Activated CD4-positive, alpha-beta memory T cell treated with anti-CD3 and anti-CD28 coated beads for 36 hours (primary cell): ENCODE measurements at places on chromosomes 11 and 22.

- no peak for DNase-seq
These were observed 6.0 kb downstream of the HOATZ start for GRCh38 chr11:111520560-111520959.

GRCh38 chr11:45423475-45424120 is 137.5 kb upstream of the SYT13 start:
- no peak for DNase-seq

GRCh38 chr22:47377926-47378560 is 615.6 kb downstream of the TBC1D22A start:
- DNase-seq = no peak

GRCh38 chr11:19929655-19930054 is 217.0 kb downstream of the NAV2 start:
- DNase-seq = no peak

DNA sequence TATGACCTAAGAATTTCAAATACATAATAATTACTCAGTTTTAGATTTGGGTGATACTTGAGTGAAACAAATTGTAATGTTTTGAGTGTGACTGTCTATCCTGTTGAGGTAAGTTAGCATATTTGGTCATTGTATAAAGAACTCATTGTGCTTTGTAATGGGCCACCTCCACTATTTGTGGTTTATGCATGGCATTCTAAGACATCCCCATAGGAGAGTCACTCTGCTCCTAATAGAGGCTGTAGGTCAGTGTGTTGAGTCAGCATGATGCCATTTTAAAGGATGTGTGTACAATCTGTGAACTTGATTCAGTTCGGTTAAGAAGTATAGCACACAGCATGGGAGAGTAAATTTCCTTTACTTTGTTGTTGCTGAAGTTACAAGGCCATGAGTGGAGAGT is 1112.4 kb downstream of the JRKL start:
- DNase-seq = no peak

GRCh38 chr11:46537121-46537520 is 56.7 kb downstream of the AMBRA1 start:
- no peak for DNase-seq

GRCh38 chr22:45908961-45909360 is 68.0 kb downstream of the WNT7B start:
- DNase-seq = no peak

DNA sequence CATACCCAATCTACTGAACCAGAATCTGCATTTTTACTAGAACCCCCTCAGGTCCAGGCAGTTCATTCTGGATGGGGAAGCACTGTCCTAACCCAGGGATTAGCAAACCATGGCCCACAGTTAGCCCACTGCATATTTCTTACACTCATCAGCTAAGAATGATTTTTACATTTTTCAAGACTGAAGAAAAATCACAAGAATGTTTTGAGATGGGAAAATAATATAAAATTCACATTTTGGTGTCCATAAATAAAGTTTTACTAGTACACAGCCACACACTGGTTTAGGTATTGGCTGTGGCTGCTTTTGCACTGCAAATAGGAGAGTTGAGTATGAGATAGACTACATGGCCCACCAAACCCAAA is 59.4 kb downstream of the PPFIBP2 start:
- no peak for DNase-seq

DNA sequence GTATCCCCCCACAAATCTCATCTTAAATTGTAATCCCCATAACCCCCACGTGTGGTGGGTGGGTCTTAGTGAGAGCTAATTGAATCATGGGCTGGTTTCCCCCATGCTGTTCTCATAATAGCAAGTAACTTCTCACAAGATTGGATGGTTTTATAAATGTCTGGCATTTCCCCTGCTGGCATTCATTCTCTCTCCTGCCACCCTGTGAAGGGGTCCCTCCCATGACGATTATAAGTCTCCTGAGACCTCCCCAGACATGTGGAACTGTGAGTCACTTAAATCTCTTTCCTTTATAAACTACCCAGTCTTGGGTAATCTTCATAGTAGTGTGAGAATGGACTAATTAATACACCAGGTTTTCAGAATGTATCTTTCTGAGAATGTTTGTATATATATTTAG is 1159.4 kb downstream of the FAM181B start:
- DNase-seq = no peak

DNA sequence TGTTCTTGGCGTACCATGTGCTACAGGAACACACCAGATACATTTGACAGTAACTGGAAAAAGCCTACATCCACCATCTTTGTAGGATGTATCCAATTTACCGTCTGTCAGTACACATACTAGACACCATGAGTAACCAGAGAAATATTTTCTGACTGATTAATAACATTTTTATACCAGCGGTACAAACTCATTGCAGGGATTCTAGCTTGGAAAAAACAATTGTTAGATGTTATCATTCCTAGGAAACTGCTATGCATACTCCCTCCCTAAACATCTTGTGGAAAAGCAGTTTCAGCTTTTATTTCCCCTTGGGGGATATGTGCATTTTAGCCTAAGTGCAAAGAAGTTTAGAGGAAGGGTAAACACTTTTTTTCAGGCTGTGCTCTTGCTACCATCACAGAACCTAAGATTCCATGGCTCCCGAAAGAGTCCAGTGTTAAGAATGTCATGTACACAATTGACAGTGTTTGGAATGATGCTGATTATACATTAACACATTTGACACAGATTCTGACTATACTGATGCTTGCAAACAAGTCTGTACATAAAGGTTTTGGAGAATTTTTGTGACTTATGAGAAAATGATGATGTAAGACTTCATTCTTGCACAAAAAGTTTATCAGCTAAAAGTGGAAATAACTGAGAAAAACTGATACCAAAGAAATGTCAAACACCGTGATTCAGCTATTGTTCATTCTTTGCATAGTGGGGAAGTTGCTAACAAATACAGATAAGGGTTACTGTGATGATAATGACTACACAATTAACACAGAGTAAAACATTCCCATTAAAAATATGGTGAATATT is 23.7 kb downstream of the NCF4 start:
- DNase-seq = no peak

- DNase-seq = peak; percentile 51
These were observed 9.8 kb upstream of the DDX10 start for GRCh38 chr11:108654994-108655631.

DNA sequence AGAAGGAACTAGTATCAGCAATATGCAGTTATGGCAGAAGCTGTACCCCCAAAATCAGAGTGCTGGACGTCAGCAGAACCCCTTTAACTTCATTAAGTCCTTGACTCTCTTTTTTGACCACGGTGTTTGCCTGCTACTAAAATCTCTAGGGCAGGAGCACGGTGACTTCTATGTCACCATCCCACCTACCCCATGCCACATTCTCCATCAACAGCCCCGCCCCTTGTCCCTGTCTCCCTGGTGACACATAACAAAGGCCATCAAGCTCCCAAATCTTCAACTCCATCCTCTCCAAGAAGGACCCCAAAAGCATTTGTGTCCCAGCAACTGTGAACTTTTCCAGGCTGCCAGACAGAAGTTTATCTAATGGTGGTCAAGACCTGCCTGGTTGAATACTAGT is 894 bp downstream of the ADA2 start:
- no peak for DNase-seq

- no peak for DNase-seq
These were observed 826 bp upstream of the PTPRJ start for GRCh38 chr11:47979378-47980087.
